HFFc6 (cell line): ENCODE measurements at places on chromosomes 11 and 22.

DNA sequence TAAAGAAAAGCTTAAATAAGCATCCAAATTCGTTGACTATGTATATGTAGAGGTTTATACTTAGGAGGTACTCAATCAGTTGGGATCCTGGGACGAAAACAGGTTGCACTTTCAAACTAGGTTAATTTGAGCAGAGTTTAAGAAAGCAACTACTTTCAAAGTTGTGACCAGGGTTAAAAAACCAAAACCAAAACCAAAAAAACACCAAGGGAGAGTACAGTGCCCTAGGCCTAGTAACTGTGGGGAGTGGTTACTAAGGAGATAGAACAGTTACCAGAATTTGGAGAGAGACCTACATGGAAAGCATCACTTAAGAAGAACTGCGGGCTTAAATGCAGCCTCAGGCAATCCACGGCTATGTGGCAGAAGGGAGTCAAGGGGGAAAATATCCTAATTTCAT is 148.3 kb downstream of the JRKL start:
- no peak for DNase-seq

GRCh38 chr11:8242118-8242475 is 21.6 kb downstream of the LMO1 start:
- no peak for DNase-seq

GRCh38 chr22:25083807-25084200 is 115.9 kb upstream of the CRYBB3 start:
- DNase-seq, result no peak

- no peak for DNase-seq
Measured at GRCh38 chr11:108743851-108744250, 79.0 kb downstream of the DDX10 start.

GRCh38 chr22:20430101-20430719 is 7.4 kb downstream of the SCARF2 start:
- DNase-seq, result no peak

DNA sequence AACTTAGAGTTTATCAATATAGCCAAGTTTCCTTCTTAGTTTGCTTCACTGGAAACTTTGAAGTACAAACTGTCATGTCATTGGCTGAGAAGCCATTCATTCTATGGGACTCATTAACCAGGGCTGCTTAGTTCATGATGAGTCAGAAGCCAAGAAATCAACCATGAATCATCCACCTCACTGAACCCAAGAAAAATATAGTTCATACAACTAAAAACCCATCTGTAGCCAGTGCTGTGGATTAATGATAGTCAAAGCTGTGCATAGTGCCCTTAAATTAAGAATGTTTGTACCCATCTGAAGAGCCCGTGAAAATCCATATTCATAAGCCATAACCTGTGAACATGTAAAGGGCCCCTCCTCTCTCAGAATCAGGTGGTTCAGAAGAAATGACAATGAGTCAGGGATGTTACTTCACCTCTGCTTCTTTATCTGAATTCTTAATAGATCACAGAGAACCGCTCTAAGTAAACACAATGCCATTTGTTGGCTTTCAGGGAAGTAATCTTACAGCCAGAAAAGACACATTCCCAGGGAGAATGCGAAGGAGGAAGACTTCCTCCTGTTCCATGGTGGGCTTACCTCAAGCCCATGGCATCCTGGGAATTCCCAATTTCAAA is 25.4 kb downstream of the MMP20 start:
- DNase-seq, result peak; percentile 92

DNA sequence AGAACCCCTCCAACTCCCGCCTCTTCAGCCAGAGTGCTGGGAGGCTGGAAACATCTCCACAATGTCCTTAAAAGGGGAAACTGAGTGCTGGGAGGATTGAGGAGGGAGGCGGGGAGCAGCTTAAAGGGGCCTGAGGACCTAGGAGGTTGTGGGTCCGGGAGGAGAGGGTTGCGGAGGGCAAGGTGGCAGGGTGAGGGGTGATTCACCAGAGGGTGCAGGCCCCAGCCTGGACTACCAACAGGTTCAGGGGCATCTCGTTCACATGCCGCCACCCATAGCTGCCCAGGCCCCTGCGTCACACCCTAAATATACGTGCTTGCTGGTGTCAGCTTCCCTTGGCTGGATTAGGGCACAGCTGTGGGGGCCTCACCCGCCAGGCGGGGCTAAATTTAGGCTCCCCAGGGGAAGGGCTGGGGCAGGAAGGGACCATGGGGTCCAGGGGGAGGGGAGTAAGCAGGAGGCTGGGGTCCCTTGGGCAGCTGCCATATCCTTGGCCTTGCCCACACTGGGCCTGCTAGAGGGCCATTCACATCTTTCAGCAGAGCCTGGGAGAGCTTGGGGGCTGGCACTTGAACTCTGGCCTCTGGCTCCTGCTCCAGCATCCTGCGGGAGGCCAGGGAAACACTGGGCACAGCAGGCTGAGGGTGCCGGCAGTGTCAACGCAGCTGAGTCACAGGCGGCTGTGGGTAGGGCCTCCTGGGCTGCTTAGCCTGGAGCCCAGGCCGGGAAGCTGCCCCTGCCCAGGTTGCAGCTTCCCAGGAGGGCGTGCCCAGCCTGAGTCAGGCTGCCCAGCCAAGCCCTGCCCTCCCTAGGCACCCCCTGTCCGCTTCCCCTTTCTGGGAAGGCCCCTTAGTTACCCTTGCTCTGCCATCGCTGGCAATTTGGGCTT is 1.3 kb downstream of the EHBP1L1 start:
- DNase-seq, result peak; percentile 69

- no peak for DNase-seq
Measured at GRCh38 chr22:42280140-42280539, 9.7 kb upstream of the TCF20 start.

DNA sequence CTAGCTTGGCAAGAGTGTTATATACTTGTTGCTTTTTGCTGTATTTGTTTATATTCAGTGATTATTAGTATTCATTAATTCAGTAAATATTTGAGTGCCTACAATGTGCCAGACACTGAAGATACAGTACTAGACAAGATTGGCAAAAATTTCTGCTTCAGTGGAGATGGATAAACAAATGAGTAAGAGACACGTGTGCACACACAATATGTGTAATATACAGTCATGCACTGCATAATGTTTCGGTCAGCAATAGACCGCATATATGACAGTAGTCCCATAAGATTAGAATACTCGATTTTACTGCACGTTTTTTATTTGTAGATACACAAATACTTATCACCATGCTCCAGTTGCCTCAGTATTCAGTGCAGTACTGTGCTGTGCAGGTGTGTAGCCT is 104.9 kb upstream of the GAL start:
- DNase-seq, result no peak

DNA sequence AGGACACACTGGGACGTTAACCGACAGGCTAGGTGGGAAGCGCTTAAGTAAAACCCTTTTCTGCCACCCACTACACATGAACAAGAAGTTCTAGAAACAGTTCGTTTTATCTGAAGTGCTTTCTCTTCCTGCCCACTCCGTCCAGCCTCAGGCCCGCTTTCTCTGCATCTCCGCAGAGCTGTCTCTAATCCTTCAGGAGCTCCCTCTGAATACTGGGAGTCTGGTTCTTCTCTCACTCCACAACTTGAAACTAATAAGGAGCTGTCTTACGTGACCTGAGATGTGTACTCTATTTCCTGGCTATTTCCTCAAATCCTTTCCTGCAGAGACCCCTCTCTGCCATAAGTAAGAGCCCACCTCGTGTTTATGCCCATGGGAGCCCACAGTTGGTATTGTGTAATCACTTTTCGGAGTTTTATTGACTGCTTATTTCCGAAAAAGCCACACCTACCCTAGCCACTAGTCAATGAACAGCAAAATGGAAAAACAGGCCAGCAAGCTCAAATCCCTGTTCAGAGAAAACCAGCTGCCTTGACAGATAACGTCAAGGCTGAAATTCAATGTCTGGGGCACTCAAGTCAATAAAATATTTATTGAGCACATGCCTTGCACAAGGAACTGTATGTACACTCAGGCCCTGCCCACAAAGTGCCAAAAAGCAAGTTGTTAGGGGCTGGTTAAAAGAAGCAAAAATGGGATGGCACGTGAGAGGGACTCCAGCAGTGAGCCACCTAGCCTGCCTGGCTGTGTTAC is 4.9 kb downstream of the PC start:
- no peak for DNase-seq

DNA sequence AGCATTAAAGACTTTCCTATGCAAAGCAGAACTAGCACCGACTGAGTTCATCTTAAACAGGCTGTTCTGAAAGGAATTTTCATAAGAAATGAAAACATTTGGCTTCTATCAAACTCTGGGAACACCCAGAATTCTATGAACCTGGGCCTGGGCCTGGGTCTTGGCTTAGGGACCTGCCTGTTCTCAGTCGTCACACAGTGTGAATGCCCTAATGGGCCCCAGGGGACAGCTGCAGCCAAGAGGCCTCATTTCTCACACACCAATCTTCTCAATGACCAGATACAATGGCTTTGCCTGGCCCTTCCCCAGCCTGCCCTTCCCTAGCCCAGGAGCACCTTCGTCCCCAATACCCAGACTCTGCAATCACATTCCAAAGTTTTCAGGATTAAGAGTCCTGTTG is 234.9 kb upstream of the ARHGAP20 start:
- DNase-seq, result no peak

DNA sequence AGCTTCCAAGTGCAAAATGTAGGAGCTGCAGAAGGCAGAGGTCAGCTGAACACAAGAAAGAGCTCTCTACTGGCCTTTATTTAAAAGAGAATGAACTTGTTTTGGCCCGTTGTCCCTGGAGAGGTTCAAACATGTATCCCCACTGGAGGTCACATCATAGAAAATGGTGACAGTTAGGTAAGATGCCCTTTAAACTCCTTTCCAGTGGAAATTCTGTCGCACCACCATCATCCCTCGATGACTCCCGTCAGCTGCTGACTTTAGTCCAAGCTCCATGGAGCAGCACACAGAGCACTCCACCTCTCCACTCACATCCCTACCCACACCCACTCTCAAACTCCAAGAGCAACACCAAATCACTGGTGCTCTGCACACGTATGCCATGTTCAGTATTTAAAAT is 15.2 kb upstream of the P4HA3 start:
- DNase-seq, result no peak

DNA sequence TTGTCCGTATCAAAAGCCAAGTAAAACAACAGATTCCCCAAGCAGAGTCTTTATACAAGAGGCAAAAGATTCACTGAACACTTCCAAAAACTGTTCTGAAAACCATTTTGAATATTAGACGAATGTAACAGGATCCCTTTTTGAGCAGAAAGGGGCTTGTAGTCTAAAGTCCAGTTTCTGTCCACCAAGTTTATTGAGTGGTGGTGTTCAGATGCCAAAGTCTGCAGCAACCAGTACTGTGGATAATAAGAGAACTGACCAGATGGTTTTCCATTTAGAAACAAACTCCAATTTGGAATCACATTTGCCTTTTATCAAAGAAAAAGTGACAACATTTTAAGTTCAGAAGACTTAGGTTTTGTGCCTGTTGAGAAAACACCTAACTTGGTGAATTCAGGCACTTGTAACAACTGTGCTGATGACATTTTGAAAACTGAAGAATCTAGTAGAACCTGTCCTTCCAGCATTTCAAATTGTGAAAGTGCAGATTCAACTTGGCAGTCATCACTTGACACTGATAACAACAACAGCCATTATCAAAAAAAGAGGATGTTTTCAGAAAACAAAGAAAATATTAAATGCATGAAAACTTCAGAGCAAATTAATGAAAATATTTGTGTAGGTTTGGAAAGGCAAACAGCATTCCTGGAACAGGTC is 217.1 kb downstream of the CSNK2A3 start:
- DNase-seq, result no peak

GRCh38 chr11:16924826-16925560 is 89.2 kb downstream of the PLEKHA7 start:
- DNase-seq, result no peak

DNA sequence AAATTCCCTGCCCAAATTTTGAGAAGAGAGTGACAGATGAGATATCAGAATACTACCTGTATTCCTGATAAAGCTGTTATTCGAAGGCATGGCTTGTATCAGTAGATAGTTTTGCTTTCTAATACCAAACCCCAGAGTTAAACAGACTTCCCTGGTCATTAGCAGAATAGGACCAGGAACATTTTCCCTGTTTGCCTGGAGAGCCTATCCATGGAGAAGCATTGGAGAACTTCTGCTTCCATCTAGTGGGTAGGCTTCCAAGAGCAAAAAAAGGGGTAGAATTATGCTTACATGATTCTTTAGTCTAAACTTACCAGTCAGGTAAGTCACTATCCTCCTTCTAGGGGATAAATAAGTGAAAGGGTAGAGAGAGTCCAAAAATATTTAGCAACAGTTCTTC is 14.2 kb downstream of the PDE3B start:
- DNase-seq, result no peak

DNA sequence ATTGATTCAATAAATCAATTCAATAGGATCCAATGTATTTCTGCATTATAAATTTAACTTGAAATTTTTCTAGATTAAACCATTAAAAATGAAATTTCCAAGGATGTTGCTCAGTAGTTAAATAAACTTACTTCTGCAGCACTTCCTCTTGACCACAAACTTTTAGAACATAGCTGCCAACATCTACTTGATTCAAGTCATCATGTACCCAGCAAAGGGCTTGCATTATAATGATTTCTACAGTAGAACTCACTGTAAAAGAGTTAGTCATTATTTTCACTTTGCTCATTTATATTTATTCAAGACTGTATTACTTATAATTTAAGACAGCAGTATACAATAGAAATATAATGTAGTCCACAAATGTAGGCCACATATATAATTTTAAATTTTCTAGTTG is 59.2 kb downstream of the PIK3C2A start:
- DNase-seq, result no peak

GRCh38 chr11:44572884-44573283 is 7.4 kb downstream of the CD82 start:
- no peak for DNase-seq

DNA sequence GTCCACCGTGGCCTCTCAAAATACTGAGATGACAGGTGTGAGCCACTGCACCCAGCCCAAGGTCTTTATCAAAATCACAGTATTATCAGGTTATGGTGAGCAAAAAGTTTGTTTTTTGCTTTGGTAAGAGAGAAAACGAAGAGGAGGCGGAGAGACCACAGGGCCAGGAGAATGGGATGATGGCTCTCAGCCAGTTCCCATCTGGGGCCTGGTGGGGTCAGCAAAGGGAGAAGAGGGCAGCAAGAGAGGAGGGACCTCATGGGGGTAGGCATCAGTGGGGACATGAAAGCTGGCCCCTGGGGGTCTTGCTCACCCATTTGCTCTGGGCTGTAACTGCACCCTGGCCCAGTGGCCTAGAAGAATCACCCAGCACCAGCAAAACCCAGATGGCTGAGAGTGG is 190.2 kb downstream of the SHANK2 start:
- DNase-seq, result no peak

DNA sequence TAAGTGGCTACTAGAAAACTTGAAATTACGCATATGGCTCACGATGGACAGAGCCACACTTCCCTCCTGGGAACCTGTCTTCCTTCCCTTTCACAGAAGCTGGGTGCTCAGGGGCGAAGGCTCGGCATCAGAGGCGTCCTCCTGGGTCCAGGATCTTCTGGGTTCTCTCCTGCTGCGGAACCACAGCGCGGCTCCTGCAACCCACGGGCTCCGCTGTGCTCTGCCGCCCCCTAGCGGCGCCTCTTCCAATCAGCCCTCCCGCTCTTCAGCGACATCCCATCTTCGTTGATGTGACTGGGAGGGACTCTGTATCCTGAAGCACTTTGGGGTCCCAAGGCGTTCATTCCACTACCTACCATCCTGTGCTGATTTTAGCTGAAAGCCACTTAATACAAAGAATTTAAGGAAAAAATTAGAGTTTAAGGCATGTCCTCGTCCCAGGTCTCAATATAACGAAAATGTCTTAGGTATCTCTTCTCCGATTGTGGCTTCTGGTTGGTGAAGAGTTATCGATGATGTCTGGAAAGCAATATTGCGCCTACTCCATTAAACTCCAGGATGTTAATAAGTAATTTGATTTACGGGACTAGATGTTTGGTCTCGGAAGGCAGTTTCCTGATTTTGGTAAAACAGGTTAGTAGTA is 14.8 kb upstream of the RPS3 start:
- DNase-seq, result peak; percentile 24
